ENCODE measurements at places on chromosomes 2 and 18.

GRCh38 chr2:218880859-218881594 is 375 bp downstream of the WNT10A start:
- DNase-seq = no peak

DNA sequence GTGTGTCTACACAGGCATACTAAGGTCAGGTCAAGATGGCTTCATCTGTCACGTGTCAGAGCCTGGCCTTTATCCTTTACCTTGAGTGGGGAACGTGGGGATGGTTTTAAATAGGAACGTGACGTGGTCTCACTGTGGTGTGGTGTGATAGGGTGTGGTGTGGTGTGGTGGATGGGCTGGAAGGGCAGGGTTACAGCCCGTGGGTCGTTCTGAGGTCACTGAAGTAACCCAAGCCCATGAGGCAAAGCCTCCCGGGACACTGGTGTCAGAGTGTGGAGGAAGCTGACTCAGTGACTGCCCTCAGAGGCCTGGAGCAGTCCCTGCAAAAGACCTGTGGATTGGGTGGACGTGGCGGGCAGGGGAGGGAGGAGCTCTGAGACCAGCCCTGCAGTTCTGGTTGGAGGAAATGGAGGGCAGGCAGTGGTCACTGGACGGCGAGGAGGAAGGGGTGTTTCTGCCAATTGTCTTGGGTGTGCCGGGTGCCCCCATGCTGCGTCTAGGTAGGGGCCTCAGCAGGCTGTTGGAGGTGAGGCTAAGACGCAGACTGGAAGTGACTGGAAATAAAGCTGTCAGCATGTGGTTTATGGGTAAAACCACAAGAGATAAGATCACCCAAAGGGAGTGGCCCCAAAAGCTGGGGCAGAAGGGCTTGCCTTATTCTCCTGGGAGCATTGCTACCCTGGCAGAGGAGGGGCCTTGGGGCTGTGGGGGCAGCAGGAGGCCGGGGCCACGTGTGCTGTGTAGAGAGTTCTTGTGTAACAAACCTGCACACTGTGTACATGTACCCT is 84.8 kb downstream of the SH3RF3 start:
- DNase-seq = peak; percentile 81

DNA sequence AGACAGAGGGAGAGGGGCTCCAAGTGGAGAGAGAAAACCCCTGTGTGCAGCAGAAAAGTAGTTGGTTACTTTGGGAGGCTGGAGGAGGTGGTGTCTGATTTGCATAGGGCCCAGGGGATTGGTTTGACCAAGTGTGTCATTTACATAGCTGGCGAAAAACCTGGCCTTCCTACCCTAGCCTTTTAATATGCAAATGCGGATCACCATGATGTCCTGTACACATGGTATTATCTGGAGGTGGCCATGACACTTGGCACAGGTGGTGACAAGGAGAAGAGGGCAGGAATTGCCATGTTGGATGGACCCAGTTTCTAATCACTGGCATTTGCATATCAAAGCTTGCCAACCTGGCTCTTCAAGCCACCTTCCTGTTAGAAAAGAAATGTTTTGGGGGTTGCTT is 120.8 kb upstream of the CHAC2 start:
- DNase-seq = no peak

- DNase-seq = no peak
Observed at GRCh38 chr2:140657657-140658056, 1473.2 kb downstream of the LRP1B start.

DNA sequence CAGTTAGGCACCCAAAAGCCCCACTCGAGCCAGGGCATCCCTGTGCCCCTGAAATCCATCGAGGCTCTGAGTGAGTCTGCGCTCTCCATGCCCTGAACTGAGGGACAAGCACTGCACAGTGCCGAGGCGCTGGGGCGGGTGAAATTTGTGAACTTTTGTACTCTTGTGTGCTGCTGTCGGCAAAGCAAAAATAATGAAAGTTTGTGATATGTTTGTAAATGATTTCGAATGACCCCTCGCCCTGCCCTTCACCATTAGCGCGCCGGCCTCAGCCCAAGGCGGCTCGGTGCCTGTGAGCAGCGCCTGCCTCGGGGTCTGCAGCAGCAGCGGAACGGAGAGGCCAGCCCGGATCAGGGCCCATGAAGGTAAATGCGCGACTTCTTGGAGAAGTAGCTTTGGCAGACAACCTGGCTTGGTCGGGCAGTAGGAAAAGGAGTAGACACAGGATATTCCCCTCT is 1.8 kb upstream of the HOXD4 start:
- no peak for DNase-seq

DNA sequence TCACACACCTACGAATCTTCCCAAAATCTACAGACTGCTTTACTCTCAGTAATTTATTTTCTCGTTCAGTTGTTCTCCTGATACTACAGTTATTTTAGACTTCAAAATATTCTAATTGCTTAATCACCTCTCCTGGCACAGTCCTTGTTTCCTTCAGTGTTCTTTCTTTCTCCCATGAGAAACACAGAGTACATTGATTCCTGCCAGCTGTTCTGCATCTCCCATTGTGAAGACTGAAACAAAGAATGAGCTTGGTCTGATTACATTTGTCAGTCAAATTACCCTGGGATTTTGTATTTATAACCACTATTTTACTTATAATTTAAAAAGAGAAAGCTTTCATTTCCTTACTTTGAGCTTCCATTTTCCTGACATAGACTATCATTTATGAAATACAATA is 63.9 kb upstream of the TANK start:
- no peak for DNase-seq

- no peak for DNase-seq
Observed at GRCh38 chr2:199910338-199911051, 598 bp upstream of the C2orf69 start.

DNA sequence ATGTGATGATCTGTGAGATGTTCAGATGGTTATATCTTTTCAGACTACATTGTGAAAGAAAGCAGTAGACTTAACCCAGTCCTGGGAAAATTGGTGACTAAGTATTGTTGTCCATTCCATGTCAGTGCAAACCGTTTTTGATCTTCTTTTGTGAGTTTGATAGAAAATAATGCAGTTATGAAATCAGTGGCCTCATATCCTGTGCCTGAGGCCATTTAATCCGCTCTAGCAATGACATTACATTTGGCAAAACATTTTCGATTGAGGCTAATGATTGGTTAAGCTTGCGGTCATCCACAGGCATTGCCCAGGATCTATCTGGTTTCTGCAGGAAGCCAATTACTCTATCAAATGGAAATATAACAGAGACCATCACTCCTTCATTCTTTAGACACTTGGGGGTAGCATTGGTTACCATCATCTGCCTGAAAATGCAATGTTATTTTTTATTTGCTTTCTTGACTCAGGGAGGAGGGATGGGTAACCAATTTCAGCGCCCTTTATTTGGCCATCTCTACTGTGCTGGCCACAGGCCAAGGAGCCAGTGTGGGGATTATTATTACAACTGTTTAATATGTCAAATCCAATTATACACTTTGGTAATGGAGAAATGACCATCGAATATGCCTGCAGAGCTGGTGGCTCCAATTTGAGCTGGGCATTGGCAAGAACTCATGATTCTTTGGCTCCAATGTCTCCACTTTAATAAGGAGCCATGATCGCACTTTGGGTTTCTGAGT is 33.6 kb downstream of the TRIB2 start:
- no peak for DNase-seq

DNA sequence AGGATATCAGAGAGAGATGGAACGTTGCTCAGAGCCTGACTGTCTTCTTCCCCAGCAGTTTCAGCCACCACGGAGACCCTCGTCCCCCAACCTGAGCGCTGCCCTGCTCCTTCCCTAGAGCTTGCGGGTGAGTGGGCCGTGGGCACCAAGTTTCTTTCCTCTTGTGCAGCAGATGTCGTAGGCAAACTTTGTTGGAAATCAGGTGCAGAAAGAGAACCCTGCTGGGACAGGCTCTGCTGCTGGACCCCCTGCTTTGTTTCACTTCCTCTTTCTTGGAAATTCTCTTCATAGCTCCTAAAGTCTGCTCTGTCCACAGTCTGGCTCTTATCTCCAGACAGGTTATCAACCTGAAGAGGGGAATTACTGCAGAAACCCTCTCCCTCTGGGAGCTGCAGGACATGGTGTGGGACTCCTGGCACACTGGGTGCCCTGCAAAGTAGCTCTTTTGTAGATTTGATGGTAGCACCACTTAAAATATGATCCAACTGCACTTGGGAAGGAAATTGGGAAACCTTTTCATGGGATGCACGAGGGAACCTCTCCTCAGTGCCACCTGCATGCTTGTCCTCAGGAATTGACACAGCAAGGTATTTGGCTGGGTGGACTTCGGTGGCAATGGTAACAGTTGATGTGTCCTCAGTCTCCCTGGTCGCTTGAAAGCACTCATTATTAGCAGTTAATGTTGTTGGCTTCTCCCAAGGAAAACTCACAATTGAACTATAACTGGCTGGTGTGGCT is 92.2 kb downstream of the ALPK2 start:
- DNase-seq = no peak

DNA sequence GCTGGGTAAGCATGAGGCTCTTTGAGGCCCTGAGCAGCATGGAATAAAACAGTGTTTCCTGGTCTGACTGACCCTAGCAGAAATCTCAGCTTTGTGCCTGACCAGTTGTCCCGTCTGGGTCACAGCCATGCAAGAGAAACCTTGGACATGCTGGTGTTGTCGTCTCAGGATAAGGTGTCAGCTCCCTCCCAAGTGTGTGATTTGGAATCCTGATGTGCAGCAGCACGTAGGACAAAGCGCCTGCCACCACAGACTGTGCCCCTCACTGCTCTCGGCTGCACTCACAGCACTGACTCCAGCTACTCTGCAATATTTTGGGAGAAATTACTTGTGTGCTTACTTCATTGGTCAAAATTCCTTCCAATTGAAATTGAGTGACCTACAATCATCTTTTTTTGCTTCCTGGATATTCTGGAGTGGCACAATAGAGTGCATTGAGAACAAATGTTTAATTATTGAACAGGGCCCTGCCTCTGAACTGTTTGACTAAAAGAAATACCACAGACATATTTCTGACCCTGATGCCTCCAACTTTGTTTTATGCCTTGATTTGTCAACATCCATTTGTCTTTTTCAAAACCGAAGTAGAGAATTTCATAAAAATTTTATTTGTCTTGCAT is 352.4 kb downstream of the SOCS6 start:
- DNase-seq = no peak

Data from activated naive CD4-positive, alpha-beta T cell treated with anti-CD3 and anti-CD28 coated beads, Interleukin-2, amount 10 ng/mL, durations not matched to agents 7 days and 5 days (primary cell).